ENCODE measurements at places on chromosomes 13 and 19. TPM values are rescaled to one million over a fixed set of nuclear protein-coding genes. Genes with fewer than 3 reads are reported as not detected.

UBE2L5 gene
- total RNA-seq = not detected

CFAP97D2 gene
- total RNA-seq = not detected

DNA sequence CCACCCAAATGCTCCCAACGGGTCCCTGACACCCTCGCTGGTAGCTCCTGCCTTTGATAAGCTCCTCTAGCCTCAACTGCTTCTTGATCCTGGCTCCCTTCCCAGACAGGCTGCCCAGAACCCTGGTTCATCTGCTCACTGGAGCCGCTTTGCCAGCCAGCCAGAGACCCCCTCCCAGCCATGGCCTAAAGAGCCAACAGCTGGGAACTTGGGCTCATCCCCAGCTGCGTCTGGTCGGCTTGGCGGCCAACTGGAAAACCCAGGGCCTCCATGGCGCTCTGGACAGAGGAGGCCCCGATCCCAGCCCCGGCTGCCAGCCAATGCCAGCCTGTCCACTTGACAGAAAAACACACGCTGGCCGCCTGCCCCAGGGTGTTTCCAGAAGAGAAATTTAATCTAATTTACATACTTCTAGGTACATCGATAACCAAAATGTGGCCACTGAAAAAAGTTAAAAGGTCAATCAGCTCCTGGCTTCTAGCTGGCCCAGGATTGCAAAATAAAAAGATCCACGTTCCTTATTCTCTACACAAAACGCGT, 3.0 kb upstream of the AKAP8L start:
- H3K4me3 ChIP-seq = no peak overlapping the region
- no peak overlapping the region for H3K27ac ChIP-seq
- peaks cover 39% of the 10 kb centered on the region for H3K4me1 ChIP-seq

DNA sequence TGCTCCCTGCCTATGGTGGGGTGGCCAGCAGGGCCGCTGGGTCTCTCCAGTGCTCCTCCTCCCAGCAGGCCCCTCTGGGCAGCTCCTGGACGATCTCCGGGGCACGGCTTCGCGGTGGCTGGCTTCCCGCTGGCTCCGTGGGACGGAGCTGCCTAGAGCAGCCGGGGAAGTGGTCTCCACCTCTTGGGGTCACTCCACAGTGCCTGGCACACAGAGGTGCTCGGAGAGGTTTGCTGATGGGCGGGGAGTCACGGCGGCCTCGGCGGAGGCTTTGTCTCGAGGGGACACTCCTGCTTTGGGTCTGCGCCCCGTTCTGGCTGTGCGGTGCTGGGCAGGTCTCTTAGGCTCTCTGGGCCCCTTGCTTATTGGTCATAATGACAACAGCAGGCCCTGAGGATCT, 9.9 kb upstream of the CACTIN start:
- no peak overlapping the region for H3K4me3 ChIP-seq
- H3K4me1 ChIP-seq = no peaks in the 10 kb centered on the region
- H3K27ac ChIP-seq = no peak overlapping the region

GRCh38 chr13:101139081-101139480, 277.2 kb downstream of the NALCN start:
- no peak for DNase-seq
- no peak overlapping the region for H3K4me3 ChIP-seq
- H3K27ac ChIP-seq = no peak overlapping the region

DNA sequence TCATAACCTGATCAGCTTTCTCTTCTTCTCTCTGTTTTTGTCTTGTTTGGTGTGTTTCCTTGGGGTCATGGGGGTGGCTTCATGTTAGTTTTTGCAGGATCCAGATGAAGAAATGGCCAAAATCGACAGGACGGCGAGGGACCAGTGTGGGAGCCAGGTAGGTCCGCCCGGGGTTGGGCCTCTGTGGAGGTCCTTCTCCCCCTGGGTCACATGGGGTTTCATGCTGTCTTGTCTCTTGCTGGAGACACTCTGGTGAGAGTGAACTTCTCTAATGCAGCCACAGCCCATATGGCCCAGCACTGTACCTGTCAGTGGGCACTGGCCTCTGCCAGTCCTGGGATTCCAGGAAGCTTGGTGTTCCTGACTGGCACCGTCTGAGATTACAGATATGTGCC, 1.1 kb downstream of the CCNE1 start:
- H3K27ac ChIP-seq = no peak overlapping the region
- no peaks in the 10 kb centered on the region for H3K27me3 ChIP-seq
- peaks cover 2% of the 10 kb centered on the region for H3K36me3 ChIP-seq
- DNase-seq = no peak
- peaks cover 12% of the 10 kb centered on the region for H3K4me1 ChIP-seq

Measured in spinal cord (tissue), 10 donors.